ENCODE measurements at places on chromosomes 2 and 18.

DNA sequence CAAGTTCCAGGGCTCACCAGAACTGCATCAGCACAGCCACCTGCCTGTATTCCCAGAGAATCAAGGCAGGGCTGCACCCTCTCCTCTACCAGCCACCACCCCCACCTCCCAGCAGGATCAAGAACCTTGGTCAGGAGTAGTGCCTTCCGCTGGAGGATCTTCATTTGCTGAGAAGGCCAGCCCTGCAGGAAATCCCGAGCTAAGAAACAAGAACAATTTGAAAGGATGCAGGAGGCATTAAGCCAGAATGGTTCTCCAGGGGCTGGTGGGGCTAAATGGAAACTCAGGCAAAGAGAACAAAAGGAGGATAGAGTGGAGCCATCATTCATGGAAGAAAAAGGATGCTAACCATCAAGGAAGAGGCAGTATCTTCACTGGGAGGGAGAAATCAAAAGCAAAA, 147.3 kb upstream of the SLC14A2 start:
- no peak for DNase-seq

DNA sequence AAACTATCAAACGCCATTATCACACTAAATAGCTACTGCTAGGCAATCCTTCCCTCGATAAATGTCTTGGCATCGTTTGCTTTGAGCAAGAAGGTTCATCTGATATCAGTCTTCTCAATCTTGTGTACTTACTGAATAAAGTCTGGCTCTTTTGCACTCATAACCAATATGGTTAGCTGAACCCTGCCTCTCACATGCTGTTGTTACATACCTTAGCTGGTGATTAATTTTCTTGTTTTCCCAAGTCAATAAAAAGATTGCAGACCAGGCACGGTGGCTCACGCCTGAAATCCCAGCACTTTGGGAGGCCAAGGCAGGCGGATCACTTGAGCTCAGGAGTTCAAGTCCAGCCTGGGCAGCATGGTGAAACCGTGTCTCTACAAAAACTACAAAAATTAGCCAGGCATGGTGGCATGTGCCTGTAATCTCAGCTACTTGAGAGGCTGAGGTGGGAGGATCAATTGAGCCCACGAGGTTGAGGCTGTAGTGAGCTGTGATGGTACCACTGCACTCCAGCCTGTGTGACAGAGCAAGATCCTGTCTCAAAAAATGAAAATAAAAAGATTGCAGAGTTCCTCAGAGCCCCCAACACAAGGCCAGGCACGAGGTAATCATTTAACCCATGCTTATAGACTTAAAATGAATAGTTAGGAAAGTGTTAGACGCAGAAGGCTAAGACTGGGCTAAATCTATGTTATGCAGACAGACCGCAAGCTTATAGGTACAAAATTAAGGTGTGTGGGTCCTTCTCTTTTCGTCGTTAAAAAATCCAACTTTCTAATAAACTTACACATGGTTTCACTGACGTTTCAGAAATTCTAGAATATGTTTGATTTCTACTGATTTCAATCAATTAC, 177.5 kb downstream of the ALPK2 start:
- no peak for DNase-seq

DNA sequence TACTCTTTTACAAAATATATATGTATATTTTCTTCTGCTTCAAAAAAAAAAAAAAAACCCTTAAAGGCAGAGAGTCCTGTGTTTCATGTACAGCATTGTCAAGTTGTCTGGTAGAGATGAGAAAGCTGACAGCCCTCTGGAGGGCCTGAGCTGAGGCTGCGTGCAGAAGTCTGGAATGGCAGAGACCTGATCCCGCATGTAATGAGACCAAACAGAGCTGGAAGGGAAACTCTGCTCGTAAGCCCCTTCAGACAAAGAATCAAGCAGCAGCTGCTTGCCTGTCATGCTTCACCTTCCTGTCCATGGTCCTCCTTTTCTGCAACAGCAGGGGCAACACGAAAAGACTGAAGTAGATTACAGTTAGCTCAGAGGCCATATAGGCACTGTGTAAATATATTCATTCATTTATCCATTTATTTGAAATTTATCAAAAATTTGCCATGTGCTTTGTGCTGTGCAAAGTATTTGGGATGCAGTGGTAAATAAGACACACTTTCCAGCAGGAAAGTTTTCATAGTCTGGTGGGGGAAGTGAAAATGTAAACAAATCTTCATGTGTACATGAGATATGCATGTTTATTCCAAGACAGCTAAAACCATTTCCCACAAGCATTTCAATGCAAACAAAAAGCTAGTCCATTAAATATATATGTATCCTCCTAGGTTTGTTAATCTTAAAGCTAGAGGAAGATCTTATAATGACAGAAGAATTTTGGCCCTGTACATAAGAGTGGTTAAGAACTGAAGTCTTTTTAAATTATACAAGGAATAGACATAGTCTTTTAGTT, 912.7 kb downstream of the CPS1 start:
- no peak for DNase-seq

DNA sequence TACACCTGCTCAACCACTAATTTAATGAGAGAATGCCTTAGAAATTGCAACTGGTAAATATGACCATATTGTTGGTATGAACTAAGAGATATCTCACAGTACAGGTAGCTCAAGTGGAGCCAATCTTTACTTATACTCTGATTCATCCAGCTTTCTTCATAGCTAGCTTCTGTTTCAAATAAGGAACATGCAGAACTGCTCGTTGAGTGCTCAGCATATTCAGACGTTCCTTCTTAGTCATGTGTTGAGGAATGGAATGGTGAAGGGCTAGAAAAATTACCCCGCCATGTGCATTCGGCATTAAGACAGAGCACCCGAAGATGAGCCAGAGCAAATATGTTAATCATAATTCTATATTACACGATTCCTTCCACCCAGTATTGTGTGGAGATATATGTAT, 144.0 kb upstream of the VRK2 start:
- DNase-seq = no peak

DNA sequence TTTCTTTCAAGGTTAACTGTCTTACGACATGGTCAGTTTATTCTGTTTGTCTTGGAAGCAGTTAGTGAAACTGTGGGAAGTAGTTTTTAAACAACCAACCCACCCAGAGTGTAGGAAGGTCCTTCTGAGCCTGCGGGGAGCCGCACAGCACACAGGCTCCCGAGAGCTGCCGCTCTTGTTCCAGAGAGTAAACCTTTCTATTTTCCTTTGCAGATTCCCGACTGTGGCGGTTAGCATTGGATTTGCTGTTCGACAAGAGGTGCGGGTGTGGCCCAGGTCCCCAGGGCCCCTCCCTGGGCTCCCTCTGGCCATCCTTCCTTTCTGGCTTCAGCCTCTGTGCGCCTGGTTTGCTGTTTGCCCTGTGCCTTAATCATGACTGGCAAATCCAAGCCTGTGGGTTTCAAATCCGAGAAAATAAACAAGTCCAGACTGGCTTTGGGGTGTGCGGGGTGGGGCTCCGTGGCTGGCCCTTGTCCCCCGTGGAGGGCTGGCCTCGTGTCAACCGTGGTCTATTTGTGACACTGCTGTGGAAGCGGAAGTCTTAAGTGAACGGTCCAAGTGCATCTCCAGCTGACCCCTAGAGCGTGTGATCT, 30.7 kb downstream of the IMPA2 start:
- no peak for DNase-seq

DNA sequence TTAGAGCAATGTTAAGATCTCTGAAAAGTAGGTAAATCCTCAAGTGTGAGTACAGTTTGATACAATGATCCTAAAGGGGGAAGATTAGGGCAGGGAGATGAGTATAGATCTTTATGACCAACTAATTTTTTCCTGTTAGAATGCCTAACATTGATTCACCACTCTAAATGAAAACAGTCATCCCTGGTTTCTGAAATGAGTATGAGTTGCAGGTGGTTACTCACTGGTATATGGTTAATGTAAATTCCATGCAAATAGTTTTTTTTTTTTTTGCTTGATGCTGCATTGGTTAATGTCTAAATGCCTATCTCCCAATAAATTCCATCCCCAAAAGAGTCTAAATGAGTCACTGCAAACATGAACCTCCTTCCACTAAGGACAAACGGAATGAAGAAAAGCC, 55.0 kb upstream of the SERPINB2 start:
- DNase-seq = no peak

DNA sequence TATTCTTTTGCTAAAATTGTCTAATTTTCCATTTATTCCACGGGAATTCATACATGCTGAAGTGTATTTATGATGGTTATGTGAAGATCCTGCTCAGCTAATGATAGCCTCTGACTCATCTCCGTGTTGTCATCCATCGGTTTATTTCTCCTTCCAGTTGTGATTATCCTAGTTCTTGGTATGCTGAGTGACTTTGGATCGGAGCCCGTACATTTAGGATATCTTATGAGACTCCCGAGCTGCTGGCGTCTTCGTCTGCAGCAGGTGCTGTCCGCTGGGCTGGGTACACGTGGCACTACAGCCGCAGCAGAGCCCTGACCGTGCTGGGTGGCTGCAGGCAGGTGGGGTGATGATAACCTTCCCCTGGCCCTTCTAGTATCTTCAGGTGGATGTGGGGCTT, 40.1 kb upstream of the GALR1 start:
- no peak for DNase-seq

GRCh38 chr2:115412501-115412900, 970.1 kb downstream of the DPP10 start:
- DNase-seq = no peak

DNA sequence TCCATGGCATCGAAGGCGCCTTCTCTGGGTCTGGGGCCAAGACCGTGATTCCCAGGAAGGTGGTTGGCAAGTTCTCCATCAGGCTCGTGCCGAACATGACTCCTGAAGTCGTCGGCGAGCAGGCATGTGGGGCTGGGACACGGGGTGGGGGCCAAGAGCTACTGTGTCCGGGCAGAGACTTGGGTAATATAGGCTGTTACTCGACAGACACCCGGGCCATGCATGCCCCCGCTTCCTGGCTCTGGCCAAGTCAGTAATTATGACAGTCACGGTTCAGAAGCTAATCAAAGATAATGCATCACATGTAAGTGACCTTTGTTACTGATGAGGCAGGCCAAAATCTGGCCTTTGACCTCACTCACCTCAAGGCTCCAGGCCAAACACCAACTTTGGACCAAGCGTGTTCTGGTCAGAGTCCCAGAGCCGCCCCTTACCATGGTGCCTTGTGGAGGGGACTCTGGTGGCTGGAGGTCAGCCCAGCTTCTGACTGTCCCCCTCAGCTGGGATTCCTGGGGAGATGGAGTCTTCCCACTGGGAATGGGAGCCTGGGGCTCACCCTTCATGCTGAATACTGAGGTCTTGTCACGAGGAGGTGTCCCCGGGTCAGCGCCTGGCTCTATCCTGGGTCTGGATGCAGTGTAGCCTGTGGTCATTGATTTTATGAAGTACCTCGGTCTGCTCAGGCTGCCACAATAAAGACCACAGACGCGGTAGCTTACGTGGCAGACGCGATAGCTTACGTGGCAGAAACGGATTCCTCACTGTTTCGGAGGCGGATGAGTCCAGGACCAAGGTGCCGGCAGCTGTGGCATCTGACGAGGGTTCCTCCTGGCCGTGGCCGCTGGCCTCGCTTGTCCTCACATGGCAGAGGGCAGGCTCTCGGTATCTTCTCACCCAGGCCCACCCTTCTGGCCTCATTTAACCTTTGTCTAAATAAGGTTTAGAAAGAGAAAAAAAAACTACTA, 17.7 kb upstream of the CNDP1 start:
- DNase-seq = no peak

DNA sequence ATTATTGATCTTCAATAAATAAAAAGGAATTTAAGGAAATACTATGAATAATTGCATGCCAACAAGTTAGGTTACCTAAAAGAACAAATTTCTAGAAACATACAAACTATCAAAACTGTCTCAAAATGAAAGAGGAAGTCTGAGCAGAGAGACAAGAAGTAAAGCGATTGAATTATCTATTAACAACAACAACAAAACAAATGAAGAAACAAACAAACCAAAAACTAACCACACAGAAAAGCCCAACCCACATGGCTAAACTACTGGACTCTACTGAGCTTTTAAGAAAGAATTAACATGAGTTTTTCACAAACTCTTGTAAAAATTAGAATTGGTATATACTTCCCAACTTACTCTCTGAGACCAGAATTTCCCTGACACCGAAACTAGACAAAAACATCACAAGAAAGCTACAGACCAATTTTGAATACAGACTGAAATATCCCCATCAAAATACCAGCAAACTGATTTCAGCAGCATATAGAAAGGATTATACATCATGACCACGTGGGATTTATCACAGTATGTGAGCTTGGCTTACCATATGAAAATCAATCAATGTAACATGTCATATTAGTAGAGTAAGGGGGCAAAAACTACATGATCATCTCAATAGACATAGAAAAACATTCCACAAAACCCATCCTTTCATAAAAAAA, 16.6 kb upstream of the GALNT1 start:
- DNase-seq = no peak

GRCh38 chr18:24560511-24560981, 100.1 kb downstream of the HRH4 start:
- DNase-seq = no peak

- no peak for DNase-seq
Observed at GRCh38 chr2:24375349-24376087, 15.2 kb upstream of the ITSN2 start.

GRCh38 chr18:36580874-36581750, 247.7 kb downstream of the TPGS2 start:
- DNase-seq = no peak

GRCh38 chr2:42639340-42640077, 71.1 kb downstream of the MTA3 start:
- DNase-seq = no peak

- no peak for DNase-seq
Observed at GRCh38 chr2:196515051-196515450, 124.5 kb upstream of the CCDC150 start.

GRCh38 chr2:61448229-61448628, 22.7 kb downstream of the USP34 start:
- no peak for DNase-seq

DNA sequence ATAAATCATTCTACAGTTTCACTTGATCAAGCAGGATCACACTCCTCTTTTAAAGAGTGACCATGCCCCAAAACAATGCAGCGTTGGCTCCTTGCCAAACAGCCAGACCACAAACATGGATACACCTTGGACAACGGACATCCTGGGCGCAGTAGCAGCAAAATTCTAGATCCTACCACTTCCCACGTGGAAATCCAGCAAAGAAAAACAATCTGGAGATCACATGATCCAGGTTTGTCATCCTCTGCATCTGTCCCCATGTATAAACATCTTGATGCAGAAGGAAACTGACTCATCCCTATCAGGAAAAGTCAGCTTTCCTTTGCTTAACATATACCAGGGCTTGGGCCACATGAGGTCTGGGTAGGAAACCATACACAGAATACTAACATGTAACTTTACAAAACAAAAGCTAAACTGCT, 53.1 kb downstream of the ZNF521 start:
- no peak for DNase-seq

- no peak for DNase-seq
Observed at GRCh38 chr2:16330982-16331381, 334.7 kb downstream of the CYRIA start.

- no peak for DNase-seq
Observed at GRCh38 chr2:237322564-237322963, 91.4 kb downstream of the COL6A3 start.

DNA sequence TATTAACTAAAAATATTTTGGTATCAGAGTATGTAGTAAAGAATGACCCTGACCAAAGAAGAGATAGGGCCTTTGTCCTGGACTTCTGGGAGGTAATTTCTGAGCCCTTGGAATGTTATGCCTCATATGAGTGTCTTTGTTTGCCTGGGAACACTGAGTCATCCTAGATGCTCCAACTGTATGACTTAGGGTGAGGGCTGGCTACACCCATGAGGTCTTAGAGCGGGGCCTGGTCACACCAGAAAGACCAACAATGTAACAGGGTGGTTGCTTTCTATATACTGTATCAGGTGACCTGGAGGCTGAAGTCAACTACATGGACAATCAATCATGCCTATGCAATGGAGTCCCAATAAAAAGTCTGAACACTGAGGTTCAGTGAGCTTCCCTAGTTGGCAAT, 253.1 kb downstream of the MBD2 start:
- DNase-seq = no peak
